ENCODE measurements at places on chromosomes 5 and 9.

GRCh38 chr9:107443786-107444185 is 45.8 kb downstream of the KLF4 start:
- DNase-seq: no peak
- no peaks in the 10 kb centered on the region for H3K27me3 ChIP-seq
- no peaks in the 10 kb centered on the region for H3K36me3 ChIP-seq
- no peak overlapping the region for H3K4me3 ChIP-seq
- peaks cover 14% of the 10 kb centered on the region for H3K4me1 ChIP-seq
- H3K27ac ChIP-seq: no peak overlapping the region

DNA sequence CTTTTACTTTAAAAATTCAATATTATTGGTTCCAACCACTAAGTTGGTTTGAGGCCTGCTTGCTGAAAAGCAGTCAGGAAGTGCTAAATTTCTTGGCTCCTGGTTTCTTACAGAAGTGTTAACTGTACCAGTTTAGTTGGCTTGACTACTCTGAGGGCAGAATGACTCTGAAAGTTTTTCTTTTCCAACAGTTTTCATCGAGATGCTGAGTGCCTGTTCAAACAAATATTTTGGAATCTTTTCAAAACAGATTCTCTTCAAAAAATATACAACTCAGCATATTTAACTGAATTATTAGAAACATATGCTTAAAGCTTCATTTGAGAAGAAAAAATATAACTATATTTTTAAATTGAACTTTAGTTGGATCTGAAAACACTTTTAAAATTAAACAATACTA is 37.0 kb downstream of the SLC38A9 start:
- peaks cover 4% of the 10 kb centered on the region for H3K36me3 ChIP-seq
- no peak overlapping the region for H3K4me3 ChIP-seq
- H3K27me3 ChIP-seq: no peaks in the 10 kb centered on the region
- DNase-seq: no peak
- no peak overlapping the region for H3K27ac ChIP-seq

- H3K36me3 ChIP-seq: no peaks in the 10 kb centered on the region
- peaks cover 4% of the 10 kb centered on the region for H3K4me1 ChIP-seq
- H3K27me3 ChIP-seq: no peaks in the 10 kb centered on the region
Observed at GRCh38 chr5:136236479-136237083, 43.6 kb upstream of the SMIM32 start.

DNA sequence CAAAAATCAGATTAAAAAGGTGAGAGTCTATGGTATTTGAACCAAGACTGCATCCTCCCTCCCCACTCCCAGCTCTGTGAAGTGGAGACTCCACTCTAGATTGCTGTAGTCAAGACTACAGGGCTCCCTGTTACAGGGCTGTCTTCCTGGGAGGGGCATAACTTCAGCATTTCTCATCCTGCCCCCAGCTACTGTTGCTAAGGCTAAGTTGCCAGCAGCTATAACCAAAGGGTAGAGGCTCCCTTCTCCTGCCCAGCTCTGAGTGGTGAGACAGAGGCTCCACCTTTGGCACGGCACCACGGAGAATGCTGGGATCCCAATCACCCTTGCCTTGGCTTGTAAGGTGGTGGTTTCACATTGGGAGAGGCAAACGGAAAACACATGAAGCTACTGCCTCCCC is 39.2 kb upstream of the GCNT4 start:
- H3K27ac ChIP-seq: no peak overlapping the region
- no peak for DNase-seq
- no peaks in the 10 kb centered on the region for H3K4me1 ChIP-seq
- no peaks in the 10 kb centered on the region for H3K36me3 ChIP-seq
- no peak overlapping the region for H3K4me3 ChIP-seq

- H3K36me3 ChIP-seq: no peaks in the 10 kb centered on the region
- no peaks in the 10 kb centered on the region for H3K27me3 ChIP-seq
- H3K4me1 ChIP-seq: peaks cover 9% of the 10 kb centered on the region
- no peak for DNase-seq
- no peak overlapping the region for H3K27ac ChIP-seq
Observed at GRCh38 chr5:68446487-68446894, 230.9 kb downstream of the PIK3R1 start.

DNA sequence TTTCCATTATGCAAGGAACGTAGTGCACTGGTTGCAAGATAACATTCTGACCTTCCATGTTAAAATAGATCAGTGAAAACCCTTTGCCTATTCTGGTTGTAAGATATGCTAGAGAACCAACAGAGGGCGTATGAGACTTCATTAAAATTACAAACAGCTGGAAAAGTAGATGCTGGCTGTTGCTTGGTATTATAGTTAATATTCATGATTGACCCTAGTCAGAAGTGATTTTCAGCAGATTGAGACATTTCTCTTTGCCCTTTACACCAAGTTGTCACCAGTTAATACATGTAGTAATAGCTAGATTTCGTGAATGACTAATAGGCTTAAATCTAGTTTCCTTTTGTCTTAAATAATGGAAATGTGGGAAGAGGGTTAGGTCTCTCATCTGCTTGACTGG is 13.8 kb upstream of the FGF18 start:
- peaks cover 55% of the 10 kb centered on the region for H3K36me3 ChIP-seq
- no peak overlapping the region for H3K27ac ChIP-seq
- DNase-seq: no peak
- no peak overlapping the region for H3K4me3 ChIP-seq
- H3K4me1 ChIP-seq: no peaks in the 10 kb centered on the region

DNA sequence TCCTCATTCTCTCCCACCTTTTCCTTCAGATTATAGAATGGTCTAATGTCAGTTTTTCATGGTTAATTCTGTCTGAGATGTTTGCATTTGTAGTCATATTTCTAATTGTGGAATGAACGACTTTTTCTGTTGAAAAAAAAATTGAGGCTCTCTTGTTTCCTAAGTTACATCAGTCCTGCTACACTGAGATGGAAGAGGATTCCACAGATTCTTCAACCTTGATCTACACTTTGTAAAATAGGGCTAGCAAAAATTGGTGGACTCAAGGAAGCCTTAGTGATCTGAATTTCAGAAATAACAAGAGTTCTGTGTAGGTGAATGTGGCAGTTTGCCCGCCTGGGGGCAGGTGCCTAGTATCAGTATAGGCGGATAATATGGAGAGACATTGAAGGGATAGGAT is 51.9 kb downstream of the ERBIN start:
- H3K27ac ChIP-seq: no peak overlapping the region
- H3K4me3 ChIP-seq: no peak overlapping the region

DNA sequence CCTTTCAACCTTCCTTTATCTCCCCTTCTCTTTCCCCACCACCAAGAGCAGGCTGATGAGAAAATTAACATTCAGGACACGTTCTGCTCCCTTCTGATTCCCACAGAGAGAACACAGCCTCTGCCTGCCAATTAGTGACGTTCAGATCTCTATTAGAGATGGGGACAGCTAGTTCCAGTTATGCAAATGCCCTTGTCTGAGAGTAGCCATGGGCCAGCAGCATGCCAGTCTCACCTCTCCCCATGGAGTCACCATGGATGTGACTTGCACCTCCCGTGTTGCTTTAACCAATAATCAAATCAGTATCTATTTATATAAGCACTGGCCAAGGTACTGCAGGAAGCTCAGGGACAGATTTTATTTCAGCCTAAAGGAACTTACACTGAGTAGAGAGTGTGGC is 61.3 kb downstream of the KCNIP1 start:
- no peaks in the 10 kb centered on the region for H3K4me1 ChIP-seq
- no peaks in the 10 kb centered on the region for H3K36me3 ChIP-seq
- H3K4me3 ChIP-seq: no peak overlapping the region
- DNase-seq: no peak
- H3K27ac ChIP-seq: no peak overlapping the region

GRCh38 chr9:127505396-127506116 is 54.2 kb downstream of the LRSAM1 start:
- H3K27ac ChIP-seq: no peak overlapping the region
- peak; percentile 72 for DNase-seq
- no peak overlapping the region for H3K4me3 ChIP-seq
- no peaks in the 10 kb centered on the region for H3K36me3 ChIP-seq

- H3K27ac ChIP-seq: no peak overlapping the region
- DNase-seq: peak; percentile 9
- no peaks in the 10 kb centered on the region for H3K36me3 ChIP-seq
- H3K27me3 ChIP-seq: no peaks in the 10 kb centered on the region
- peaks cover 3% of the 10 kb centered on the region for H3K4me1 ChIP-seq
Observed at GRCh38 chr5:93532370-93532769, 48.6 kb downstream of the NR2F1-AS1 start.

GRCh38 chr9:137150617-137151457 is 11.9 kb downstream of the GRIN1 start:
- H3K4me1 ChIP-seq: no peaks in the 10 kb centered on the region
- H3K27me3 ChIP-seq: peaks cover 80% of the 10 kb centered on the region
- no peak for DNase-seq
- no peaks in the 10 kb centered on the region for H3K36me3 ChIP-seq
- no peak overlapping the region for H3K27ac ChIP-seq

Data from neural progenitor cell (in vitro differentiated cells).